ENCODE measurements at places on chromosomes 12 and 14.

- no peak for DNase-seq
Measured at GRCh38 chr14:62409169-62409568, 636.1 kb downstream of the KCNH5 start.

DNA sequence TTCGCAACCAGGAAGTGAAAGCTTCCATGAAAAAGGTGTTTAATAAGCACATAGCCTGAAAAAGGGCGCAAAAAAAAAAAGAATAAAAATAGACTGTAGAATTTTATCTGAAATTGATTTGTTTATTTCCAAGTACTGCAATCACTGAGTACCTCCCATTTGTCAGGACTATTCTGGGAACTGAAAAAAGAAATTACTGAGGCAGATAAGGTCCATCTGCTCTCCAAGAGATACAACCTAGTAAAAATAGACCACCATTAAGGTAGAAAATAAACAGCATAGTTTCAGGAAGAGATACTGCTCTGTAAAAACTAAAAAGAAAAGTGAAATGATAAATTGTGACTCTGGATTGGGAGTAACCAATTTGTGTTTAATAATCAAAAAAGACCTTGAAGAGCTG lies 24.7 kb downstream of the OR4N2 start:
- no peak for DNase-seq

GRCh38 chr12:130227641-130228040 lies 65.4 kb downstream of the FZD10 start:
- DNase-seq: no peak

- no peak for DNase-seq
Measured at GRCh38 chr12:119461636-119462214, 127.2 kb downstream of the CCDC60 start.

DNA sequence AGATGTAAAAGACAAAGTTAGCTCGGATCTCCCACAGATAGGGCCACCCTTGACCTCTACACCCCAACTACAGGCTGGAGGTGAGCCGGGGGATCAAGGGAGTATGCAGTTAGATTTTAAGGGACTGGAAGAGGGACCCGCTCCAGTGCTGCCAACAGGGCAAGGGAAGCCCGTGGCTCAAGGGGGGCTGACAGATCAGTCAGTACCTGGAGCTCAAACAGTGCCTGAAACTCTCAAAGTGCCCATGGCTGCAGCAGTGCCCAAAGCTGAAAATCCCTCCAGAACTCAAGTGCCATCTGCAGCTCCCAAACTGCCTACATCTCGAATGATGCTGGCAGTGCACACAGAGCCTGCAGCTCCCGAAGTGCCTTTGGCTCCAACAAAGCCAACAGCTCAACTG lies 10.4 kb downstream of the NYNRIN start:
- DNase-seq: no peak
